ENCODE measurements at places on chromosomes 7 and 10.
A peak's percentile ranks its signal among the peaks of the same experiment; 100 is the strongest.

DNA sequence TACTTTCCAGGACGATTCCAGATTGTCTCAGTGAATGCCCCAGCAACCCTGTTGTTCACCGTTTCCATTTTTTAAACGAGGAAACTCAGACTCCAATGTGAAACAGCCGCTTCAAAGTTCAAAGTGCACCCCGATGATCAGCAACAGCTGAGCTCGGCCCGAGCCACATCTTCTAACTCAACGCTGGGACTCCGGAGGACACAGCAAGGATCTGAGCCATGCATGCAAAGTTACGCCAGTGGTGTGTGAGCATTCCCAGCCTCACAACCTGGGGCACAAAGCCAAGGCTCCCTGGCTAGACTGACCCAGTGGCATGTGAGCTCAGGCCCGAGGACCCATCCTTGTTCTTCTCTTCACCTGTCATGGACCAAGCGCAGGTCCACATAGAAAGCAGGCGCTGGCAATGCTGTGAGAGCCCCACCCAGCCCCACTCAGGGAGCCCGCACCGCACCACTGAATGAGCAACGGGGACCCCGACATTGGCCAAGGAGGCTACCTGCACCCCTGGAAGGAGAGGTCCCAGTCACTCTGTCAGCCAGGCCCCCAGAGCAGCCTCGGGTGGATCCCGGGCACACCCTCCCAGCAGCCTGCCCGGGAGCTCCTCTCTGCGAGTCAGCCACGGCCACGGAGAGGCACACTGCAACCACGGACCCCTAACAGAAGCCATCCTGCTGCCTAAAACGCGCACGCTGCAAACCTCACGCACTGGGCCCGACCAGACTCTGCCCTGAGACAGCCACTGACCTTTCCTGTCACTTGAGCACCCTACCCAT, 82.9 kb downstream of the MAD1L1 start:
- DNase-seq = no peak

GRCh38 chr10:95406651-95407280, 116.0 kb upstream of the PDLIM1 start:
- DNase-seq = no peak

GRCh38 chr10:112359606-112360307, 14.2 kb upstream of the ACSL5 start:
- no peak for DNase-seq

GRCh38 chr10:34017281-34017680, 682.8 kb upstream of the NRP1 start:
- no peak for DNase-seq

GRCh38 chr10:113226399-113226798, 276.4 kb downstream of the TCF7L2 start:
- no peak for DNase-seq

DNA sequence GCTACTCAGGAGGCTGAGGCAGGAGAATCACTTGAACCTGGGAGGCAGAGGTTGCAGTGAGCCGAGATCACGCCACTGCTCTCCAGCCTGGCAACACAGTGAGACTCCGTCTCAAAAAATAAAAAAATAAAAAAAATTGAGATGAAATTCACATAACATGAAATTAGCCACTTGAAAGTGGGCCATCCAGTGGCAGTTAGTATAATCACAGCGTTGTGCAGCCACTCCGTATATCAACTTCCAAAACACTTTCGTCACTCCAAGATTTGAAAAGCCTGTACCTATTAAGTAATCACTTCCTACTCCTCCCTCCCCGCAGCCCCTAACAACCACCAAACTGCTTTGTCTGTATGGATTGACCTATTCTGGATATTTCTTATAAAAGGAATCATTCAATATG, 20.7 kb upstream of the CACUL1 start:
- no peak for DNase-seq

DNA sequence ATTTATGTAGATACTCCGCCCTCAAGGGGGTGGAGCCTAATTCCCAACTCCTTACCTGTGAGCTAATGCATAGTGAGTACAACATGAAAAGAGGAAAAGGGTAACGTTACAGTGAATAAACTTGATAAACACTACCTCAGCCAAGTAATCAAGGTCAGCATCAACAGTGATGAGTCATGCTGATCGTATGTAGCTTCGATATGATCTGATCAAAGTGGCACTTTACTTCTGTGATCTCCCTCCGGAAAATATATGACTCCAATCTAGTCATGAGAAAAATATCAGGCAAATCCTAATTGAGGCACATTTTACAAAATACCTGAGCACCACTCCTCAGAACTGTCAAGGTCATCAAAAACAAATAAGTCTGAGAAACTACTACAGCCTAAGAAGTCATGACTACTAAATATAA, 70.4 kb downstream of the VTI1A start:
- DNase-seq = no peak

GRCh38 chr7:75584354-75584753, 92.2 kb downstream of the SPDYE5 start:
- DNase-seq = no peak

DNA sequence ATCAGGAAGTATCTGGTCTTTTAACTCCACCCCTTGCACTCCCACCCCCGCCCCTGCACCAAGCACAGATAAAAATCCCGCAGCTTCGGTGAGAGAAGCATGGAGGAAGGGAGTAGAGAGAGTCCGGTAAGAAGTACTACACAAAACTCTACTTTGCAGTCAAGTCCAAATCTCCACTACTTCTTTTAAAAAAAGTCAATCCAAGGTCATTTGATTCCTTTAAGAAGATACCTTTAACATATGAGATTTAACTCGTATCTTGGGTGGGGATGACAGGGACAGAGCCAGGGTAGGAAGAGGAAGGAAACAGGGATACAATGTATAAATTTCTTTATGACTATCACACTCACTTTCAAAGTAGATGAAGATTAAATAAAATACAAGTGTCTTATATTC, 132.1 kb downstream of the NRBF2 start:
- no peak for DNase-seq

DNA sequence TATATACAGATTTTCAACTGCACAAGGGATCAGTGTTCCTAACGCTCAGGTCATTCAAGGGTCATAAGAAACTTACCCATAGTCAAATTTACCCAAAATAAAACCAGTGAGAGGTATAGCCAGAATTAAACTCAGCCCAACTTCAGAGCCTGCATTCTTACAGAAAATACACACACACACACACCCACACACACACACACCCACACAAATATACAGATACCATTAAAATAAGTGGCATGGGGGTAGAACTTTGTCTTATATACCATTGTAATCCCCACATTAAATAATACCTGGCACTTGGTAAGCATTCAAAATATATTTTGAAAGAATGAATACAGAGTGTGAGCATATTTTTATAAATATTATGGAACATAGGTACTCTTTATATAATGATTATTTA, 93.8 kb downstream of the CHCHD3 start:
- no peak for DNase-seq

DNA sequence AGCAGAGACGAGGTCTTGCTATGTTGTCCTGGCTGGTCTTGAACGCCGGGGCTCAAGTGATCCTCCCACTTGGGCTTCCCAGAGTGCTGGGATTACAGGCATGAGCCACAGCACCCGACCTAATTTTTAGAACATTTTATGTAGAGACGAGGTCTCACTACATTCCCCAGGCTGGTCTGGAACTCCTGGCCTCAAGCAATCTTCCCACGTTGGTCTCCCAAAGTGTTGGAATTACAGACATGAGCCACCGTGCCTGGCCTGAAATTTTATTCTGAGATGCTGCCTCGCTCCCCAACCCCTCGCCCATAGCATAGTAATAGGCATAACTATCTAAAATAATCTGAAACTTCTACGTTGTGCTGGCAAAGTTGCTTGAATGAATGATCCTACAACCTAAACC, 21.9 kb downstream of the SFXN4 start:
- DNase-seq = no peak

GRCh38 chr10:131912620-131913019, 11.8 kb downstream of the PPP2R2D start:
- DNase-seq = no peak

DNA sequence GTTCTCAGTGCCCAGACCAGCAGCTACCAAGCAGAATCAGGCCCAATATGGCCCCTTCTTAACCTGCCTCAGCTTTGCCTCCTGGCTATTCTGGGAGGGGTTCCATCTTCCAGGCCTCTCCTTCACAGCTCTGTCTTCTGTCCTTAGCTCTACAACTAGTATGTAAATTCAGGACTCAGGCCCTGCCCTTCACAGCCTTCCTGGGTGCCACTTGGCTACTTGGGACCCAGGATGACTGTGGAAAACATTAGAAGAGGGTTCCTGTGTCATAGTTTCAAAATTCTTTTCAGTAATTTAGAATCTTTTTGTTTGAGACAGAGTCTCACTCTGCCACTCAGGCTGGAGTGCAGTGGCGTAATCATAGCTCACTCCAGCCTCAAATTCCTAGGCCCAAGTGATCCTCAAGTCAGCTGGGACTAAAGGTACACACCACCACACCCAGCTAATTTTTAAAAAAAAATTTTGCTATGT, 33.2 kb upstream of the PAPSS2 start:
- no peak for DNase-seq

DNA sequence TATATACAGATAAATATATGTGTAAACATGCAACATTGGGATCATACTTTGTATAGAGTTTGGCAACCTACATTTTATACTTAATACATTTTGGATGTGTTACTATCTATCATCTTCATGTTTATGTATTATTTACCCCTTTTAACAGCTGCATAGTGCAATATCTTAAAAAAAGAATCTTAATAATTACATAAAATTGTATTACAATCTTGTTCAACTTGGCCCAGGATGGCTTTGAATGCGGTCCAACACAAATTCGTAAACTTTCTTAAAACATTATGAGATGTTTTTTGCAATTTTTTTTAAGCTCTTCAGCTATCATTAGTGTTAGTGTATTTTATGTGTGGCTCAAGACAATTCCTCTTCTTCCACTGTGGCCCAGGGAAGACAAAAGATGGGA, 26.3 kb upstream of the PRPS1L1 start:
- DNase-seq = no peak

GRCh38 chr10:118210276-118210675, 131.8 kb downstream of the FAM204A start:
- no peak for DNase-seq

DNA sequence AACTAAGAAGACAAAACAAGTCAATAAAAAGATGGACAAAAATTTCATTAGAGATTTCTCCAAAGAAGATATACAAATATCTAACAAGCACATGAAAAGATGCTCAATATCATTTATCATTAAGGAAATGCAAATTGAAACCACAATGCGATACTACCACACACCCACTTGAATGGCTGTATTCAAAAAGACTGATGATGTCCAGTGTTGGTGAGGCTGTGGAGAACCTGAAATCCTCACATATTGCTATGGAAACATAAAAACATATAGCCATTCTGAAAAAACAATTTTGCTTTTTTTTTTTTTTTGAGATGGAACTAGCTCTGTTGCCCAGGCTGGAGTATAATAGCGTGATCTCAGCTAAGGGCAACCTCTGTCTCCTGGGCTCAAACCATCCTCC, 124.1 kb upstream of the LAMB4 start:
- no peak for DNase-seq

DNA sequence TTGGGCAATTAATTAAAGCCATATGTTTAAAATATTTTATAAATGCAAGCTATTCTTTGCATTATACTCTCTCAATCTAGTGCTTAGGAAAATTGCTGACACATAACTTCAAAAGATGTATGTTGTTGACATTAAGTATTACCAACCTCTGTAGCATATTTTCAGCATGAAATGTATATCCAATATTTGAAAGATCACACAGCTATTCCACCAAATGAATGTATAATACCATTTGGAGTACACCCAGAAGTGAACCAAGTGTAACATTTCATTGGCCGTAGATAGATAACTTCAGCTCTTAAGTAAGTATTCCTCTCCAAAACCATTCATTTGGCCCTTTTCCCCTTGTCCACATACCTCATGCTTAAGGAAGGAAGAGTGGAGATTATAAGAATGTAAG, 104.6 kb downstream of the HECTD2 start:
- peak; percentile 59 for DNase-seq

GRCh38 chr10:11186374-11186773, 168.7 kb downstream of the CELF2 start:
- DNase-seq = no peak

GRCh38 chr7:28539289-28539981, 127.1 kb downstream of the CREB5 start:
- no peak for DNase-seq

DNA sequence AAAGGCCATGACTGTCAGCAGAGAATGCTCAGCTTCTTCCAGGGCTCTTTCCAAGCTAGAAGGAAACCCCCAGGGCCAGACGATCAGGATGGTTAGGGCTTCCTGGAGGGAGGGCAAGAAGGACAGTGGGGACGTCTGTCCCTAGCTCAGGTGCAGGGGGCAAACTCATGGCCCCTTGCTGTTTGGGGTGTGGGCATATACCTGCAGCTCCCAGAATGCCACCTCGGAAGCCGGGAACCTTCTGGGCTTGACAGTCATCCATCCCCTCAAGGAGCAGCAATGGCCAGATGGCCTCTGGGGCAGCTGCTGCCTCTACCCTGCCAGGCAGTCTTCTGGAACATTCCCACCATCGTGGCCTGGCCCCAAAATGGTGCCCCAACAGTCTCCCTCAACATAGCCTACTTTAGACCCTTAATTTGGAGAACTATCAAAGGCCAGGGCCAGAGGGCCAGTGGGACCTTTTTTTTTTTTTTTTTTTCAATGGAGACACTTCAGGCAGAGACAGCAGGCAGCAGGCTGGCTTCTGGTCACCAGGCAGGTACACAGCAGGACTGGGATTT, 40.2 kb upstream of the ZMIZ1 start:
- DNase-seq = no peak

DNA sequence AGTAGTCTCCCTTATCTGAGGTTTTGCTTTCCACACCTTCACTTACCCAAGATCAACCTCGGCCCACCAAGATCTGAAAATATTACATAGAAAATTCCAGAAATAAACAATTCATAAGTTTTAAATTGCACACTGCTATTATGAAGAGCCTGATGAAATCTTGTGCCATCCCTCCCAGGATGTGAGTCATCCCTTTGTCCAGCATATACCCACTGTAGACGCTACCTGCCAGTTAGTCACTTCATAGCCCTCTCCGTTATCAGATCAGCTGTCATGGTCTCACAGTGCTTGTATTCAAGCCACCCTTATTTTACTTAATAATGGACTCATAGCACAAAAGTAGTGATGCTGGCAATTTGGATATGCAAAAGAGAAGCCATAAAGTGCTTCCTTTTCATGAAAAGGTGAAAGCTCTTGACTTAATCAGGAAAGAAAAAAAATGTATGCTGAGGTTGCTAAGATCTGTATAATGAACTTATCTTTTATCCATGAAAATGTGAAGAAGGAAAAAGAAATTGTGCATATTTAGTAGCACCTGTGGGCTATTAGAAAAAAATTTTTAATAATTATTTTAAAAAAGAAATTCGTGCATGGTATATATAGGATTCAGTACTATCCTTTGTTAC, 9.8 kb upstream of the MRPS16 start:
- DNase-seq = peak; percentile 52

GRCh38 chr7:18225067-18225466, 197.4 kb upstream of the PRPS1L1 start:
- DNase-seq = no peak
